Activated CD4-positive, alpha-beta T cell treated with anti-CD3 and anti-CD28 coated beads, Interleukin-2, amount 50 U/mL, for 24 hours (primary cell): ENCODE measurements at places on chromosomes 5 and 9.
A peak's percentile ranks its signal among the peaks of the same experiment; 100 is the strongest.

DNA sequence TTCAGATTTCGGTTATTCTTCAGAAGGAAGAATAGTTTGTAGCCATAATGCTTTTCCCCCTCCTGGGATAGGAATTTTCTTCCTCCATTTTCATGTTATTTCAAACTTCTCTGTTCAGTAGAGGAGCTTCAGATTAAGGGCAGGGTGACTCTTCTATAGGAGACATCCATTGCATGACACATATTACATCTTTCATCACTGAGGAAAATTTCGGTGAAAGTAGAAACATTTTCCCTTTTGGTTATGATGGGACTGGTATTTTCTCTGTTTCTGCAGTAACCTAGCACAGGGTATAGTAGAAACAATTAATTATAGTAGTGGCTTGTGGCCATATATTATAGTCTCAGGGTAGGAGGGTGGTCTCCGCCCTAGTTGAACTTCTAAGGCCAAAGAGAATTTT is 1.1 kb downstream of the IPO11 start:
- DNase-seq = no peak

GRCh38 chr9:90333226-90333625 is 309.4 kb downstream of the DIRAS2 start:
- no peak for DNase-seq

GRCh38 chr5:118366429-118366828 is 621.9 kb downstream of the DTWD2 start:
- DNase-seq = no peak

DNA sequence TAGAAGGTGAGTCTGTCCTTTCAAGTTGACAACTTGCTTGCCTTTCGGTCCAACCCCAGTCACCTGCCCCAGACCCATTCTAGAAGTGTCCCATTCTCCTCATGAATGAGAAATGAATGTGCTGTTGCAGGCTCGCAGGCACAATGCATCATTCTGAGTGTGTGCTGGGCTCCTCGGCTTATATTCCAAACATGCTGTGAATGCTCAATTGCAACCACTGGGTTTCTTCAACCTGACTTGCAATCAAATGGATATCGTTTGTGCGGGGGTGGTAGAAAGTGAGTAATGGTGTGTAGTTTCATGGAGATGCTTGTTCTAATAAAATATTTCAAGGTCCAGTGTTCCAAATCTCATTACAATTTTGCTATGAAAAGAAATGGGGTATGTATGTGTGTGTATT is 256.6 kb upstream of the IL12B start:
- DNase-seq = no peak

DNA sequence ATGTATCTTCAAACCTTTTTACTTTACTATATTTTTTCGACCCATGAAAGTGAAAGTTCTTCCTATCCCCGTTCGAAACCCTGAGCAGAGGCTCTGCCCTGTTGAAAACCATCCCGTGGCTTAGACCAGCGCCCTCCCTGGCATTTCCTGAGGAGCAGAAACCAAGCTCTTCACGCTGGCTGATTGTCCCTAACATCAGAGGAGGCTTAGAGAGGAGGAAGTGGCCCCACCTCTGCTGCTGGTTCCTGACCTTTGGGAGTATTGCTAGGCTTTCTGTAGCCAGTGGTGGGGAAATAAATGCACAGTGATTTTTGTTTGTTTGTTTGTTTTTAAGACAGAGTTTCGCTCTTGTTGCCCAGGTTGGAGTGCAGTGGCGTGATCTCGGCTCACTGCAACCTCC is 4.2 kb upstream of the PTGES start:
- DNase-seq = no peak

GRCh38 chr5:106205916-106206571 is 1464.7 kb downstream of the EFNA5 start:
- DNase-seq = no peak

GRCh38 chr5:148855249-148856008 is 29.0 kb downstream of the ADRB2 start:
- DNase-seq = no peak

DNA sequence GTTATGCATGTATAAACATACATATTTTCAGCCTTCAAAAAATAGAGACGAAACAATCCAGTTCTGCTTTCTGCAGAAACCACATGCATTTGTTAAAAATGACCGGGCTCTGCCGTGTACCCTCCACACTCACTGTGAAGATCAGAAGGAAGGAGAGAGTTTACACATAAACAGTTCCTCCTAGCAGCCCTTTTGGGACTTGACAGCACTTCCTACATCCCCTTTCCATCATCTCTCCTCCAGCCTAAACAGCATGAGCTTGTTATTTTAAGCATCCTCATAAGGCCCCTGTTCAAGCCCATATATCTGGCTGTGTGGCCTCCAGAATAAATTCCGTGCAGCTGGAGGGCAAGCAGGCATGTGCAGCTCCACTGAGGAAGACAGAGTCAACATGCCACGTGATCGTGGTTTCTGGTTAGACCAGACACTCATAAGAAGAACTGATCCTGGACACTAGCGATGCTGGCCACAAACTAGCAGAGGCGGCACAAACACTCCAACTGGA is 42.2 kb downstream of the NIPAL4 start:
- no peak for DNase-seq

- DNase-seq = peak; percentile 28
Observed at GRCh38 chr9:38008168-38009034, 60.6 kb downstream of the SHB start.

DNA sequence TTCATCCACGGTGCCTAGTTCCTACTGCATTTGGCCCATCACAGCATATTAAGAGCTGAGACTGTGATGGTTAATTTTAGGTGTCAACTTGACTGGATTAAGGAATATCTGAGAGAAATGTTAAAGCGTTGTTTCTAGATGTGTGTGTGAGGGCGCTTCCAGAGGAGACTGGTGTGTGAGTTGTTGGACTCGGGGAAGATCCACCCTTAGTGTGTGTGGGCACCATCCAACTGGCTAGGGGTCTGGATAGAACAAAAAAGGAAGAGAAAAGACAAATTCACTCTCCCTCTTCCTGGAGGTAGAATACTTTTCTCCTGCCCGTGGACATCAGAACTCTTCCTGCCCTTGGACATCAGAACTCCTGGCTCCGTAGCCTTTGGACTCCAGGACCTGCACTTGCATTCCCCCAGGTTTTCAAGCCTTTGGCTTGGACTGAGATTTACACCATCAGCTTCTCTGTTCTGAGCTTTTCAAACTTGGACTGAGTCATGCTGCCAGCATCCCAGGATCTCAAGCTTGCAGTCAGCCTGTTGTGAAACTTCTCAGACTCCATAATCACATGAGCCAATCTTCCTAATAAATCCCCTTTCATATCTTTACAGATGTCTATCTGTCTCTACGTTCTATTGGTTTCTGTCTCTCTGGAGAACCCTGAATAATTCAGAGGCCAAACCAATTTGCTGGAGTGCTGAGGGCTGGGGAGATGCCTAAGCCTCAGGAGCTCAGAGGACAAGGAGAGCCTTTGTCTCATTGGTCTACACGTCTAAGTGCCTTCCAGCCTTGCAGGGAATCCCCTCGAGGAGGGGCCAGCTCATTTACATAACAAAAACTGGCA is 164.5 kb downstream of the DCP2 start:
- DNase-seq = no peak

DNA sequence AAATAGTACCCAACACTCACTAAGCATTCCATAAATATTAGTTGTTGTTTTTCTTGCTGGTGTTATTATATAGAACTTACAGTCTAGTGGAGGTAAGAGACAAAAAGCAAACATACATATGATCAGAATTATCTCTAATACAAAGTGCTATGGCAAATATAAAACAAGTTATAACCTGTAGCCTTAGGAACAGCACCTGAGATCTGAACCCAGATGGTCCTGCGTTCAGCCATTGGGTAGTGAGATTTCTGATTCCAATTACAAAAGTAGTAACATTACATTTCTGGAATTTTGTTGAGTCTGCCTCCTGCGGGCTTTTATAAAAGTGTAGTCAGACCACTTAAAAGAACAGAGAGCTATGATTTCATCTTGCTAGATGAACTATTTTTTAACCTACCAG is 242.9 kb upstream of the ZNF462 start:
- no peak for DNase-seq

GRCh38 chr5:159678657-159679392 is 237.5 kb upstream of the ADRA1B start:
- DNase-seq = no peak

- no peak for DNase-seq
Observed at GRCh38 chr5:41347569-41347968, 134.2 kb upstream of the C6 start.

DNA sequence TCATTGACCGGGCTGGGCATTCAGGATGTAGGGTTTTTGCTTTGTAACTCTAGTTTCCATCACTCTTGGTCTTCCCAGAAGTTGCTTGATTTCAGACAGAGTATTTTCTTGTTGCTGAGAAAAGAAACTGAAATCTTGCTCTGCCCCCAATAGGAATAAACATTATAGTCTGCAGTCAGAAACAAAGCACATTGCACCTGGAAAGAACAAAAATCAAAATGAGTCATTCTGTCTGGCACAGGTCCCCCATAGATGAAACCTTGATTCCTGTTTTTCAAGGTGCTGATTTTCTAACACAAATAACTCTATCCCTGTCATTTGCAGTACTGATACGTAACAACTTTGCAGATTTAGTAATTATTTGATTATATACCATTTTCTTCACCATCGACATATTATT is 232.1 kb downstream of the FBXO4 start:
- DNase-seq = no peak

DNA sequence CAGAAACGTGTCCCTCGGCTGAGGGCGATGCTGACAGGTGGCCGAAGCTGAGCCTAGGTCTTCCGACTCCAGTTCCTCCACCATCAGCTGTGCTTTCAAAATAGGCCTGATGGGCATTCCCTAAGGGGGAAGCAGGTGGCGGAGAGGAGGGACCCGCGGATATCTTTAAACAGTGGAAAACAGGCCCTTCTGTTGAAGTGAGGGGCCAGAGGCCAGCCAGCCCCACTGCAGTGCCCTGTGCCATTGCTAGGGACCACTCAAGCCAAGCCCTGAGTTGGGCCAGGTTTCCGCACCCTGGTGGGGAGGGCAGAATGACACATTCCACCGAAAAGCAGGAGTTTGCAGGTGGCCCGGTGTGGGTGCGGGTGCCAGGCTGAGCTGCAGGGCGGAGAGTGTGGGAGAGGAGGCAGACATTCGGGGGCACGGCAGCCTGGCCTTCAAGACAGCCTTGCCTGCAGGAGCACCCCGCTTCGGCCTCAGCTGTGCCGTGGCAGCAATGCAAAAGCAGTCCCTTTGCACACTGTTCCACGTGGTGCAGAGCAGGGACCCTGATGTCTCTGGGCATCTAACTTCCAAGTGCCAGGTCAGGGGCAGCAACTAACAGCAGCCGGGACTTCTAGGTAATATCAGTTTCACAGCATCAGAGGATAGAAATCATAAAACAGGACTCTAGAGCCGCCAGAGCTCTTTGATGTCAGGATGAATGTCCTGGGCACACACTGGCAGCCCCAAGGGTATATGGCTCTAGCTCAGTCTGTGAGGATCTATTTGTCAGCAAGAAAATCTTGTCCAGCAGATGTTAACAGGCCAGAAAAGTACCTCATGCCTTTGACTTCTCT is 17.2 kb downstream of the HNRNPH1 start:
- DNase-seq = no peak

DNA sequence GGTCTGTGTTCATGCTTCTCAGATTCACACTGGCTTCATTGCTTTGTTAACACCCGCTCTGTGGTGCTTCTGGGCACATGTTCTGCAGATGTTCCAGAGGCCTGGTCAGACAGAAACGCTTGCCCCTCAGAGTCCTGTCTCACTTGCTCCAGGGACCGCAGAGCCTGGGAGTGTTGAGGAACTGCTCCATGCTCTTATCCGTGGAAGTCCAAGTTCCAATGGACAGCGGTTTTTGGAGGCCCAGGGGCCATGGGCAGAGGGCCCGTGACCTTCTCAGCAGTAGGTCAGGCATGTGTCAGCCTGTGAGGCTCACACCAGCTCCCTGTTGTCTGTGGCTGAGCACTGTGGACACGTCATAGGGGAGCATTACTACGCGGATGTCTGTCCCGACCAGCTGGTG is 364.7 kb upstream of the IRX1 start:
- DNase-seq = no peak

- DNase-seq = no peak
Observed at GRCh38 chr9:972501-973294, 3.8 kb upstream of the DMRT3 start.

DNA sequence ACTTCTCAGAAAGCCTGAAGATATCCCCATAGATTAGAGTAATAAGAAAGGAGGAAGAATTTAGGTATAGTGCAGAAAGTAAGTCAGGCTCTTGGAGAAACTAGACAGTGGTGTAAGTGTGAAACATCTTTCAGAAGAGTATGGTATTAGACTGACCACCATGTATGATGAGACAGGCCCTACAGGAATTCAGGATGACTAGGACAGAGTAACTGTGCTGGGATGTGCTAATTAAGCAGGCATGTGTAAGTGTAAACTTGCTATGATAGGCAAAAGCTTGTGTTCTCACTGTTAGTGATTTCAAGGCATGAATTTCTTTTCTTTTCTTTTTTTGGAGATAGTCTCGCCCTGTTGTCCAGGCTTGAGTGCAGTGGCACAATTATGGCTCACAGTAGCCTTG is 70.8 kb downstream of the RAB24 start:
- no peak for DNase-seq

DNA sequence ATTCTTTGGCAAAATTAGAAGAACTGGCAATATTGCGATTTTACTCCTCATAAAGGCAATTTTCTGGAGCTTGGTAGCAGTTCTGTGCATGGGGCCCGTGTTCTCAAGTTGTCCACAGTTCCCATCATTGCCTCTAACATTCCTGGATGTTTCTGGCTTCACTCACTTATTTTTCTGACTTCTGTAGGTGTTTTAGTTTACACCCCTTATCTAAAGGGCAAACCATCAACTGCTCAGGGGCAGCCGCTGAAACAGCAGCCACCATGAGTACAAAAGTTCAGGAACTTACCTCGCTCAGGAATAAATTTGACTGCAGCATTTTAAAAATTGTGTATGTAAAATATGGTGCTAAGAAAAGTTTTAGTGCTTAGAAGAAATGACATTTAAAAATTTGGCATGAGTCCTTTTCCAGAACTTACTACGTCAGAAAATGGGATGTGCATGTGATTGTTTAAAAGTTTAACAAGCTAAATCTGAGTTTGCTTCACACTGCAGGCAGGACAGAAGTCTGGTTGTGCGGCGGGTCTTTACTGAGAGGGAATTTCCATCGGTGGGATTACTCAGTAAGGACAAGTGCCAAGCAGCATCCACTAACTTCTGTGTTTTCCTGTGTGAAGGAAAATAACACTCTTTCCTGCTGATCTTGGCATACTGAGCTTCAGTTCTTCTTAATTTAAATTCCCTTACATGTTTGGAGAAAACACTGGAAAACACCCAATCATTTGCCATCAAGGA is 261.7 kb downstream of the MAT2B start:
- no peak for DNase-seq

GRCh38 chr5:179796877-179797608 is 3.3 kb downstream of the LTC4S start:
- DNase-seq = no peak

DNA sequence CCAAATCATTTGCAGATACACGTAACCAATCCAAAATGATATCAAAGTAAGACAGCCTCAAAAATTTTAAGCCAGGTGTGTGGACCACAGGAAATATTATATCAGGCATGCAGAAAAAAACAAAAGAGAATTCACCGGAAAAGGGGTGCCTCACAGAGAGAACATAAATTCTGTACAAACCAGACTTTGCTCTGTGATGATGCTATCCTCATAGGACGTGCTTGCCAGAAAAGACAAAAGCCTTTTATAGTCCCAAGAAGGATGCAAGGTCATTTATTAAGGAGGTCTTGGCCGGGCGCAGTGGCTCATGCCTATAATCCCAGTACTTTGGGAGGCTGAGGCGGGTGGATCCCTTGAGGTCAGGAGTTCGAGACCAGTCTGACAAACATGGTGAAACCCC is 16.8 kb upstream of the ATP6V1G1 start:
- DNase-seq = no peak

- no peak for DNase-seq
Observed at GRCh38 chr5:53337827-53338226, 142.6 kb upstream of the FST start.
